ENCODE measurements at places on chromosomes 12 and 14.

DNA sequence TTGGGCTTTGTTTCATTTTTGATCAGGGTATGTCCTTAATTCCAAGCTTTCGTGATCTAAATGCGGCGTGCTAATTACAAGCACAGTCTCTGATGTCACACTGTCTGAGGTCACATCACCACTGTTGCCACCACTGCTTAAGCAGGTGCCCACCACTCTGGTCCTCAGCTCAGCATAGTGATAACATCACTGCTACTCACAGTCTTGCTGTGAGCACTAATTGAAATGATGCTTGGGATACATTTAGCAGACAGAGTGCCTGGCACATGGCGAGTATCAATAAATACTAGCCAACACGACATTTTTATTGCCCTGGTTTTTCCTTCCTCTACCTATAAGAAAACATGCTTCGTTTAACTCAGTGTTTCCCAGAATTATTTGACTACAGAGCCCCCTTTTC is 7.9 kb downstream of the RILPL2 start:
- no peak for DNase-seq

DNA sequence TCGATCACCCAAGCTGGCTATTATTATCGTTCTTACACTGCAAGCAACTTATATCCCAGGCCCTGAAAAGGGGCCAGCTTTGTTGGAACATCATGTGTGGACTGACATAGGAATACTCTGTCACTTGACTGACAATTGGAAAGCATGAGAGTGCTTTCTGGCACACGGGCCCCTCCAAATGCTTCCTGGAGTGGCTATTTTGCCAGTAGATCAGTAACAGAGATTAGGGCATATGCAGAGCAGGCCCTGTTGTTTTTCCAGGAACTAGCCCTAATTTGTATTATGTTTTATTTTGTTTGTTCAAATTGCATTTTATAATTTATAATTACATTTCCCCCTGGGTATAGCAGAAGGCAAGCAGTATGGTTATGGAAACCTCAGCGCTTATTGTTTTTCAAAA is 170.1 kb upstream of the FRMD6 start:
- DNase-seq = no peak

DNA sequence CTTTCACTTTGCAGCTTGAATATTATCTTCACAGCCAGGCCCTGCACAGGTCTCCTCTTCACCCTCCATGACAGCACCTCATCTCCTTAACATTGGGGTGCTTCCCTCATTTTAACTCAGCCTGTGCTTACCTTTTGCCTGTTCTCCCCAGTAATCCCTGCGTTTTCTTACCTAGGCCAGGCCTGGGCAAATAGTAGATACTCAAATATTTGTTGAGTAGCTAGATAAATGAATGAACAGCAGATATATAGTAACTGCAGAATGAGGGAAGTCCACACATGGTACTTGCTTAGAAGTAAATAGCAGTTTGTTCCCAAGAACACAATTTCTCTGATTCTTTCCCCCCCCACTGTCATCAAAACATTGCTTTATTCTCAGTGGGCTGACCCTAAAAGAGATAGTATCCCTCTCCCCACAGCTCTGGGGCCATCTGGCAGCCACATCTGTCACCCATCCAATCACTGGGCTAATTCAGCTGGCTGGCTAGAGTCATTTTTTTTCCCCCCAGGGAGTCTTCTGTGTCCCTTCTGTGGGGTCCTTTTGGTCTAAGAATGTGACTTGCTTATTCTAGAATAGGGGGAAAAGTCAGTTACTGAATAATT is 43.2 kb downstream of the APPL2 start:
- DNase-seq = no peak

DNA sequence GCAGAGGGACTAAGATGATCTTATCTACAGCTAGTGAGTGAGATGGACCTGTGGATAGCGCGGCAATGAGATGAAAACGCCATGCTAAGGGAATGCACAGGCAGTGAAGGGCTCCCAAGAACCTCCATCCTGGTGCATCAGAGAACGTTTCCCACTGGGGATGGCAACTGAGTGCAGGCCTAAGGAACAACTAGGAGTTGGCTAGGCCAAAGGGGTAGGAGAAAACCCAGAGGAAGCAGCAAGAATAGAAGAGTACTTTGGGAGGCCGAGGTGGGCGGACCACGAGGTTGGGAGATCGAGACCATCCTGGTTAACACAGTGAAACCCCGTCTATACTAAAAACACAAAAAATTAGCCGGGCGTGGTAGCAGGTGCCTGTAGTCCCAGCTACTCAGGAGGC is 24.6 kb upstream of the BATF start:
- DNase-seq = no peak

- no peak for DNase-seq
Measured at GRCh38 chr14:67502867-67503266, 14.3 kb upstream of the TMEM229B start.

GRCh38 chr14:26743284-26743683 is 145.5 kb upstream of the NOVA1 start:
- DNase-seq = no peak

- DNase-seq = no peak
Measured at GRCh38 chr12:47023311-47023710, 56.1 kb upstream of the PCED1B start.

DNA sequence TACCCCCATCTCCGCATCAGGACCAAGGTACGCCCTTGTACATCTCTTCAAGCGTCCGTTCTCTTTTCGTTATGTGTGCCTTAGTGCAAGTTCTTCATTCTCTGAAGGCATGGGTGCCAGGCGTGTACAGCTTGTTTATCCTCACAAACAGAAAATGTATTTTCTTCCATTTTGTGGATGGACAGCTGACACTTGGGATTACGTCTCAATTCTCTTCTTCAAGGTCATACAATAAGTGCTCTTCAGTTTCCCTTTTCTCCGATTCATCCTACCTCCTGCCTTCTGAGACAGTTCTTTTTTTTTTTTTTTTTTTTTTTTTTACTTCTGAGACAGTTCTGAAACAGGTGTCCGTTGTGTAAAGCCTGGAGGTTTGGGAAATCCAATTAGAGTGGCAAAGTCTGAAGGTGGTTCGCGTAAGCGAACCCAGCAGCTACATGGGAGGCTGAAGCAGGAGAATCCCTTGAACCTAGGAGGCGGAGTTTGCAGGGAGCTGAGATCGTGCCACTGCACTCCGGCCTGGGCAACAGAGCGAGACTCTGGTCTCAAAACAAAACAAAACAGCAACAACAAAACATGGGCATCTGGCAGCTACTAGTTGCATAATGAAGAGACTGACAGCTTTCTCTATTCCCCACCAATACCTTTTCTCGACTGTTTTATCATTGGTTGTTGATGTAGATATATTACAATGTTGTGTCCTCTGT is 734 bp downstream of the COX6A1 start:
- DNase-seq = no peak

DNA sequence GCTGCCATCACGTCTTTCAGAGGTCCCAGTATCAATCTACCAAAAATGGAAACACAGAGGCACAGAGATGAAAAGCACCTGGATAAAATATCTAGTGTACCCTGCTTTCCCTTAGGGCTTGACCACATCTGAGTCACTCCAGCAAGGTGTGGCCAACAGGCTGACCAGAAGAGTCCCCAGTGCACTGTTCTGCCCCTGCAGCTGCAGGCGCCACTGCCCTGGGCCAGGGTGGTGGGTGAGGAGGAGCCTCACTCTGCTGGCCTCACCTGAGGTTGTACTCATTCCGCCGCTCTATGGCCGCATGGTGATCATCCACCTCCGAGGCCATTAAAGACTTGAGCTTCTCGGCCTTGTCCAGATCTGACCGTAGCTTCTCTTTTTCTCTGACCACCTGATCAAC is 60.4 kb downstream of the NIN start:
- DNase-seq = no peak
